Activated naive CD4-positive, alpha-beta T cell treated with anti-CD3 and anti-CD28 coated beads, Interleukin-2, amount 50 U/mL, for 72 hours (primary cell): ENCODE measurements at places on chromosomes 3 and 15. TPM values are rescaled to one million over a fixed set of nuclear protein-coding genes. Genes with fewer than 3 reads are reported as not detected.

GRCh38 chr3:143902210-143902609, 53.9 kb upstream of the SLC9A9 start:
- no peak for DNase-seq

DNA sequence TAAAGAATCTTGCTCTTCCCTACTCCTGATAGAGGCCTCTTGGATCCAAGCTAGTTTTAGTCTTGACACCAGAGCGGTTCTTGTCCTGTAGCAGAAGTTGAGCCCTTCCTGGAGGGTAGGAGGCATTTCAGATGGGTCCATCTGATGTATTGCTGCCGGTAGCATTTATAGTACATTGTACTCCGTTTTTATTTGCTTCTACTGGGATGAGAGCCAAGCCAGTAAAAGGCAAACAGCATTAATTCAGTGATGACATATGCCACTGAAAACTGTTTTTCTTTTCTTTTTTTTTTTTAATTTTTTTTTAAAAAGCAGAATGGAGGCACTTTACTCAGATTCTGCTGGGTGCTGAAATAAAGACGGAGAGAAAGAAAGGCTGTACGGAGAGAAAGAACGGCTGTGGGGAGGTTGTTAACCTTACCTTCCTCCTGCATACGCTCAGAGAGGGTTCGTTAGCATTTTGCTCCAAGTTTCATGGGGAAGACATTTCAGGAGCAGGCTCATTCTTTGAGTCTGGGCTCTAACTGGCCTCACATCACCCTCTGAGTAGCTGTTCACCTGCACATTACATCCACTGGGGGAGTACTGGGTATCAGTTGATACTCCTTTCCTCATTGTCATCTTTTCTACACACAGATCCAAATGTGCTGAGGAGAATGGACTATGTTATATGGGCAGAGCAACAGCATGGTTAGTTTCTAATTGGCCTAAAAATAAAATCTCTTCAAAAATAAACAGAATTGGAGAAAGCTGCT, 161.5 kb downstream of the FEZF2 start:
- no peak for DNase-seq

DNA sequence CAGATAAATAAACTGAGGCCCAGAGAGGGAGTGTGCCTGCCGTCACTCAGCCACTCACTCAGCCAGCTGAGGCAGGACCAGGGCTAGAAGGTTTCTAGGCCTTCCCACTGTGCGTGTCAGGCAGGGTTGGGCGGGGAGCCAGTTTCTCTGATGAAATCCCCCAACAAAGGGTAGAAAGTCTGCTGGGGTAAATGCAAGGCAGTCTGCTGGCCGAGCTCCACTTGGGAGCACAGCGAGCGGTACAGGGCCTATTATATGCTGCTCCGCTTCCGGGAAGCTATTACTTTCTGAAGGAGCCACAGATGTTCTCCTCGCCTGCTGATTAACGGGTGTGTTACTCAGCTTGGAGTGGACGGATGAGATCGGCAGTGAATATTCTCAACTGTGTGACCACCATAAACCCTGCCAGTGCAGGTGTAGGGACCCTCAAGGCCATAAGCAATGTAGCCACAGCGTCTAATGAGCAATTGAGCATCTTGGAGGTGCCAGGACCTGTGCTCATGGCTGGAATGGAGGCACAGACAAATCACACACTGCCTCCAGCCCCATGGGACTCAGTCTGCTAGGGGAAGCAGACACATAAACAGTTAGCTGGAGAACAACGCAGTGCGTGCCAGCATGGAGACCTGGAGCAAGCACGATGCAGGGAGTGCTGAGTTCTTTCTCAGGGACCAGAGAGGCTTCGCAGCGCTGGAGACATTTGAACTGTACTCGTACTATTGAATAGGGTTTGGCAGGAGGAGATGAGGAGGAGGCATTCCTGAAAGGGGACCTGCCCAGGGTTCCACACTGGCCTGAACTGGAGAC, 42.1 kb downstream of the CORO2B start:
- DNase-seq: no peak

DNA sequence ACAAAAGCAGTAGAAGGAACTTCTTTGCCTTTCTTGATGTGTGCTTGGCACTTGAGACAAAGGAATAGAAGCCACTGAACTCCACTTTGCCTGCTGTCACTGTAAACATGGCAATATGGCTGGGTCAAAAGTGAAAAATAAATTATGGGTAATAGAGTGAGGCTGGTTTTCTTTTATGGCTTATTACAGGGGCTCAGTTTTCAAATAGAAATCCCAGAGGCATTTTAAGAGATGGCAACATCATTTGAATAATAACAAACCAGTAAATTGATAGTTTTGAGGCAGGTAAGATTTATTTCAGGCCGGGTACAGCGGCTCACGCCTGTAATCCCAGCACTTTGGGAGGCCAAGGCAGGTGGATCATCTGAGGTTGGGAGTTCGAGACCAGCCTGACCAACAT, 2.8 kb downstream of the C3orf52 start:
- DNase-seq: no peak

DNA sequence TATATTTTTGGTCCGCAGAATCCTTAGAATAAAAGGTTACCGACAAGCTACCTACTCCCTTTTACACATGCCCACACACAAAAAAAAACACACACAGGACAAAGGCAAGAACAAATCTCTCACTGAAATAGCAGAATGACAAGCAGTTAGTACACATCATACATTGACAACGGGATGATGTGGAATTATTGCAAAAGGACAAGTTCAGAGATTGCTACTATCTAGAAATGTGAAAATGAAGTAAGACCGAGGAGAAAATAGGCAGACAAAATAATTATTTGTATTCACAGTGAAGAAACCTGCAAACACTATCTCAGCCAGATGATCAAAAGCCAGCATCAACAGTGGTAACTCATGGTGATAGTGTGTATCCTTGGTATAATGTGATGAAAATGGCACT, 112.2 kb upstream of the C3orf80 start:
- DNase-seq: no peak

GRCh38 chr3:188595890-188596376, 442.0 kb downstream of the LPP start:
- DNase-seq: no peak

GRCh38 chr15:40343512-40343911, 2.8 kb upstream of the CCDC9B start:
- no peak for DNase-seq

DNA sequence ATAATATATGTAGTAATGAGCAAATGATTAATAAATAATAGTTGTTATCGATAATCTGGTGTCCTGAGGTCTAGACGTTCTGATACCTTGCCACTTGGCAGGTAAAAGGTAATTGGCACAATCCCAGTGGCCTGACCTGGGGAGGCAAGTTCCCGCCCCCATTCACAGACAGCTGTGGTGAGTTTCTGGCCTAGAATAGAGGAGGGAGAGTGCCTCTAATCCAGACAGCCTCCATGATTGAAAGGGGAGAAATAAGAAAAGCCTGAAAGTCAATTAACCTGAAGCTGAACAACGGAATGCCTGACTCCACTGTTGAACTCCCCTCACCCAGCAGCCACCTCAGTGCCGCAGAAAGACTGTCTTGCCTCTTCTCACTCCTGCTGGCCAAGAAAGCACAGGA, 38.1 kb upstream of the SV2B start:
- no peak for DNase-seq

The SPATA12 gene
- total RNA-seq: not detected

The MUC13 gene
- total RNA-seq: not detected
